AG04450 (cell line): ENCODE measurements at places on chromosomes 2 and 18.

- no peak for DNase-seq
These were observed 266.6 kb downstream of the PDE11A start for GRCh38 chr2:177806025-177806424.

DNA sequence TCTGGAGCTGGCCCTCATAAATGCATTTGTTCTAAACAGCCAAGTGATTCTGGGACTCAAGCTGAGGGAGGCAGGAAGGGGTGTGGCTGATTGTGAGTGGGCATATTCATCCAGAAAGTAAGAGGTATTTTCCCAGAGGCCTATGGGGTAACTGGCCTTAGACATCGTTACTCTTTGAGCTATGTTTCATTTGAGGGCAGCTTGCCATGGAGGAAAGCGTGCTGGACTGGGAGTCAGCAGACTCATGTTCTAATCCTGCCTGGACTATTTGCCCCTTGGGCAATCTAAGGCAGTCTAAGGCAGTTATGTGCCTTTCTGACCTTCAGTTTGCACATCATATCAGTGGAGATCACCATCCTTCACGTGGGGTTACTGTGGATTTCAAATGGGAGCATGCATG is 93.5 kb upstream of the SLC14A2 start:
- no peak for DNase-seq

- DNase-seq = no peak
These were observed 54.6 kb downstream of the FANCL start for GRCh38 chr2:58186501-58186900.

DNA sequence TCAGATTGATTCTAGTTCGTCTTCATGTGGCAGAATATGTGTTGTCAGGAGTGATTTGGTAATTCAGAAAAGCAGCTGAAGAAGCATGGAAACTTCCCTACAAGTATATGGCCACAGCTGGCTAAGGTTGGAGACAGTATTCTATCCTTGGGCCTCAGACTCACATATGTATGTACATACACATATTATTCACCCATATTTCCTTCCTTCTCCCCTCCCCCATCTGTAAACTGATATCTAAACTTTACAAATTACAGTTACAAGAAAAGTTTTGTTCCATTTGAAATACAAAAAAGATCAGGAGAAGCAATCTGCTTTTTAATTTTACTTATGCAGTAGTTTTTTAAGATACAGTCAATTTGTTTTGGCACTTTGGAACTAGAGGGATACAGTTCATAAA is 3.1 kb downstream of the SP3 start:
- no peak for DNase-seq

- DNase-seq = peak; percentile 66
These were observed 31.1 kb upstream of the ACTR3 start for GRCh38 chr2:113858764-113859163.

- DNase-seq = no peak
These were observed 151.8 kb upstream of the MYT1L start for GRCh38 chr2:2482851-2483250.
